ENCODE measurements at places on chromosomes 3 and 15.

DNA sequence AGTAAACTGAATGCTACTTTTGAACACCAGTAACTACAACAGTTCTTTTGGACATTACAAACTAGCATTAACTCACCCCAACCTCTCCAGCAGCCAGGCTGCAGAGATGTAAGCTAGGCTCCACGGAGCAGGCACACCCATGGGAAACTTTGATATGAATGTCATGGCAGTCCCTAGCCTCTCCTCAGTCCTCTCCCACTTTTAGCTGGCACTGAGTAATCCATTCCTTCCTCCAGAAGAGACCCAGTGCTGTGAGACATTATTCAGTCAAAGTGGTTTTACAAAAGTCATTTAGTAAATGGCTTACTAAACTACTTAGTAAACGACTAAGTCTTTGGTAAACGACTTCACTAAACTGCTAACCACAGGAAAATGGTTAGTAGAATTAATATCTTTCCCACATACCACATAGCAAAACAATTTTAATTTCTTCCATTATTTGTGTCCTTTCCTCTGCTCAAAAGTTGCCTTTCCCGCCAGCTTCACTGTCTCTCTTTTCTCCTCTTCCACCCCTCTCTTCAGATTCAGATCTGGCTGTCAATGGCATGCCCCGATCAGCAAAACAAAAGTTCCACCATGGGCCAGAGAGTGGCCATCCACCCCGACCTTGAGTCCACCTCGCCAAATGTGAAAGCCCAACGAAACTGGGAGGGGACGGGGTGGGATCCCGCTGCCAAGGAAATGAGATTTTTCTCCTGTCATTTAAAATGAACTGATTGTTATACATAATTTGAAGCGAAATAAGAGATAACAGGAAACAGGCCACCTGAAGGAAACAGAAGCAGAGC is 67.5 kb upstream of the TJP1 start:
- DNase-seq, result no peak

GRCh38 chr3:151428386-151428785 is 32.5 kb downstream of the IGSF10 start:
- DNase-seq, result no peak

GRCh38 chr3:178966299-178967176 is 105.1 kb downstream of the ZMAT3 start:
- DNase-seq, result no peak

- no peak for DNase-seq
Measured at GRCh38 chr3:124785973-124786372, 55.7 kb downstream of the UMPS start.

DNA sequence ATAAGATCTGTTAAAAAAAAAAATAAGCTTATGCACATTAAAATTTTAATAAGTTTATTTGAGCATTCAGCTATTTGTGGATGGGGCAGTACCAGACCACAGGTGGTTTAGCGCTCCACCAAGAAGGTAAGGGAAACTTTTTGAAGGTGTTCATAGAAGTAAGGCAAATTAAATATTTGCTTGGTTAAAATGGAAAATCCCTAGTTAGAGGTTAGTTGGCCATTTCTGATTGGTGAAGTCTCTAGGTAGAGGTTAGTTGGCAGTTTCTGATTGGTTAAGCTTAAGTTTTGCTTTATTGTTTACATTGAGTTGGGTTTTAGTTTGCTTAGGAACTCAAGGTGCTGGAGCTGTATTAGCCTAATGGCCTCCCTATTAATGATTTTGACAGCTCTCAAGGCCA is 30.7 kb downstream of the SCN11A start:
- DNase-seq, result no peak

DNA sequence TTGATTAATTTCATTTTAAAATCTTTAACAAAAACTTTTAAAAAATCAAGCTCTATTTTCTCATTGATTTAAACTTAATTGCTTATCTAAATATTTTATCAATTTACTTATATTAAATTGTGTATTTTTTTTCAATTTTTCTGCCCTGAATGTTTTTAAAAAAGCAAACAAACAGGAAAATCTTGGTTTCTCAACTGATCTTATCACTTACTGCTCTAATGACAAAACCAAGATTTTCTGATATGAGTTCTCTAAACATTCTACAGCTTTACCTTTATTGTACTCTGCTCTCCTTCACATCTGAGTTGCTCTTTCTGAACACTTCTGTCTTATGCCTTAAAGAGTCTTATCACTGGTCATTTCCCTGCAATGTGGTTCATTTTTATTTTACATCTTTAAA is 587.8 kb upstream of the BCHE start:
- no peak for DNase-seq

DNA sequence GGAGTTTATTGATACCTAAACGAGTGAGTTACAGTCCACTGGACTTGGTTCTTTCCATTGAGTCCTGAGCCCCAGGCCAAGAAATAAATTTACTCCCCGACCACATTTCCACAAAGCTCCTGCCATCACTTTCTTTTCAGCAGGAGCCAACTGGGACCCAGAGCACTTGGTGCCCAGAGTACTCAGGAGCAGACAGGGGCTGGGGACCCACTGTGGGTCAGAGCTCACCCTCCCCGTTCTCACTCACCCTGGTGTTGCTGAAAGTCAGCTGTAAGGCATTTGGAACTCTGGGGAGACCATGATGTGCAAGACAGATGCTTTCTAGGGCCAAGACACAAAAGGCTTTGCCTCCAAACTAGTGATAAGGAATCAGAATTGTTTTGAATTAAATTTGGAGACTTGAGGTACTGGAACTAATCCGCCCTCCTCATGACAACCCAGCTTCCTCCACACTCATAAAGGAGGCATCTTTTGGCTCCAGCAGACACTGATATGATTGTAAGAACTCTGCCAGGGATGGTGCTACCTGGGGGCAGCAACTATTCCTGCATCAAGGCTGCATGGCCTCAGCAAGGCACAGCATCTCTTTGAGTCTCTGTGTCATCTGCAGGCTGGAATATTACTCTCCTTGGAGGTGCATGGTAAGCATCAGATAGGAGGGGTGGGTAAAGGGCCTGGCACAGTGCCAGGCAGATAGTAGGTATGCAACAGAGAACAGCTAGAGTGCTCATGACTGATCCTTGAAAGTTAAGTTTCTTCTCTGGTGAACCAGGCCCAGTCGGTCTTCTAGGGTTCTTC is 7.3 kb upstream of the CAMK1 start:
- no peak for DNase-seq

DNA sequence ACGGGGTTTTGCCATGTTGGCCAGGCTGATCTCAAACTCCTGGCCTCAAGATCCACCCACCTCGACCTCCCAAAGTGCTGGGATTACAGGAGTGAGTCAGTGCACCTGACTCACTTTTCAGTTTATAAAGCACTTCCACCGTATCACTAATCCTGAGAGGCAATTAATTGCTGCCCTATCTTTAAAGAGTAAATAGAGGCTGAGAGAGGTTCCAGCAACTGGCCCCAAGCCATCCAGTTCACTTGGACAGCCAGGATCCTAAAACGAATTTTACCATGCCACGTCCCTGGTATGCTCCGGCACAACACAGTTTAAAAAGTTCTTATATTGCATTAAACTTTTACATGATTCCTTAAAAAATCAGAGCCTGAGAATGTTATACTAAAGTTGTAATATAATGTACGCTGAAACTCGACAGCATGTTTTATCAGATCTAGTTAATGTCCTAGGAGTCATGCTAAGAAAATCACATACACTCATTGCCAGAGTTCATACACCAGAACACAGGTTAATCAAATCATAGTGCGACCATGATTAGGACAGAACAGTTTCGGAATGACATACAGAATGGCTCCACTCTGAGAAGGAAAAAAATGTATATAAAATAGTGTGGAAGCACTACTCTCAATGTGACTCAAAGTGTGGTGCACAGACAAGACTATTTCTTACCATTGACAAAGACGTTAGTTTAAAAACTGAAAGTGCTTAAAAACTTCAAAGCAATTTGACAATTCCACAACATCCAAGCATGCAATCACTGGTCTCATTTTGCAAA is 125.4 kb downstream of the ULK4 start:
- no peak for DNase-seq

DNA sequence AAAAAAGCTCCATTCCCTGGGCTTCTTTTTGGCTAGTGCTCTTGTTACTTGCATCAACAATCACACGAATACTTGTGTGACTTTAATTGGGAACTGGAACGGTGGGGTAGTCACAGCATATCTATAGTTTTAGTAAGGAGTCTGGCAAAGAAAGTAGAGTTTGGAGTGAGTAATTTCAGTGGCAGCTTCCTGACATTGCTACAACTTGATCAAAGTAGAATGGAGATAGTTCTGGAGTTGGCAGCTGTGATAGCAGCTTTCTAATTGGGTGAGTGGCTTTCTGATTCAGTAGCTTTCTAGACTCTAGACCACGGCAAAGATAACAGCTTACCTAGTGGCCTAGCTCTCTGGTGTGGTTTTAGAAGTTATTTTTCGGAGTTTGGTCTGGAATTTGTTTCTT is 475.0 kb downstream of the TUSC7 start:
- no peak for DNase-seq

- DNase-seq, result no peak
Measured at GRCh38 chr15:35624881-35625280, 78.9 kb upstream of the DPH6 start.

- DNase-seq, result no peak
Measured at GRCh38 chr3:133162670-133163305, 124.6 kb downstream of the TMEM108 start.

- no peak for DNase-seq
Measured at GRCh38 chr3:122642935-122643334, 37.7 kb upstream of the PARP14 start.

- no peak for DNase-seq
Measured at GRCh38 chr15:101003706-101004105, 84.5 kb downstream of the LRRK1 start.

DNA sequence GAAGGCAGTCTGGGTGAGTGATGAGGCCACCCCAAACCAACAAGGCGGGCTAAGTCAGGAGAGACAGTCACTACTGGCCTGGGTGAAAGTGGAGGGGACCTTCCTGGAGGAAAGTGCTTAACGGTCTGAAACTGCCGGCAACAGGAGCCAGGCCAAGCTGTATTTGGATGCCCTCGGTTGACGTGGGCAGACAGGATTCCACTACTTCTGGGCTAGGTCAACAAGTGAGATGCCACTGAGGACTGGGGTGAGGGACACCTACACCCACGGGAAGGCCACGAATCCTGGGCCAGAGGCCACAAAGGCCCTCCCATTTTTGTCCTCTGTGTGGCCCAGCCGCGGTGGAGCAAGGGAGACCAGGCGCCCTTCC is 12.3 kb downstream of the SPTBN5 start:
- DNase-seq, result no peak

GRCh38 chr3:131349946-131350347 is 31.6 kb upstream of the NUDT16 start:
- no peak for DNase-seq

DNA sequence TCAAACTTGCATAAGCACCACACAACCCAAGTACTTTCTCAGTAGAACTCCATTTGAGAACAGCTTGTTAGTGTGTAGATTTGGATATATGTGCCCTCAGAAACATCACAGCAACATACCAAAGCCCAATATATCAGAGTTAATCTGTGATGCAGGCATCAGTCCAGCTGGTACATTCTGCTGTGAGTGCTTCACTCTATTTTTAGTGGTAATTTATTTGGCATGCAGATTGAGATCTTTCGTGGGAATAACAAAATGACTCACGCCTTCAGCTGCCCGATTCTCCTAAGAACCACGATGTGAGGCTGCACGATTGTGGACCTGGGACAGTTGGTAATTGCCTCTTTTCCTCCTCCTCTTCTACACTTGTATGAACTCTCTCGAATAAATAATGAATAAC is 730.7 kb downstream of the SQOR start:
- DNase-seq, result no peak

DNA sequence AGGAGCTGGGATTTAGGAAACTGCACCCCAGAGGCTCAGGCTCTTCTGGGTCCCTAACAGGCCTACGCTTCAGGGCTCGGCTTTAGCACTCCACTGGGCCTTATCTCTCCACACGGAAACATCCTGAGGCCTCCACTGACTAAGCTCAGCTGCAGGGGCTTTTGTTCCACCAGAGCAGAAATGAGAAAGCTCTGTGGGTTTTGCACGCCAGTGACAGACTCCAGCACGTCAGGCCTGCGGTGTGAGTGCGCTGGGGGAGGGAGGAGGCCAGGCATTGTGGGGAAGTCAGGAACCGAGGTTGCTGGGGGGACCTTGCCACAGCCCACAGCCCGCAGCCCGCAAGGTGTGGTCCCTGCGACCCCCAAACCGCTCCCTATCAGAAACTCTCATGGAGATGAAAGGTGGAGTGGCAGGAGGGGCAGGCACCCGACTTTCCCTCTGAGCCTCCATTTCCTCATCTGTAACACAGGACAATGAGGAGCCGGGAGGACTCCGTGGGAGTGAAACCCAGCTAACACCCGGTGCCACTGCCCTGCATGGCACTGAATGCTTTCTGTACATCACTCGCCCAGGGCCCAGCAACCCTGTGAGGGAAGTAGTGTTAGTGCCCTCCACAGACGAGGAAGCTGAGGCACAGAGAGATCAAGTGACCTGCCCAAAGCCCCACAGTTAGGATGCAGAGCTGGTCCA is 106.5 kb downstream of the TPRA1 start:
- no peak for DNase-seq

DNA sequence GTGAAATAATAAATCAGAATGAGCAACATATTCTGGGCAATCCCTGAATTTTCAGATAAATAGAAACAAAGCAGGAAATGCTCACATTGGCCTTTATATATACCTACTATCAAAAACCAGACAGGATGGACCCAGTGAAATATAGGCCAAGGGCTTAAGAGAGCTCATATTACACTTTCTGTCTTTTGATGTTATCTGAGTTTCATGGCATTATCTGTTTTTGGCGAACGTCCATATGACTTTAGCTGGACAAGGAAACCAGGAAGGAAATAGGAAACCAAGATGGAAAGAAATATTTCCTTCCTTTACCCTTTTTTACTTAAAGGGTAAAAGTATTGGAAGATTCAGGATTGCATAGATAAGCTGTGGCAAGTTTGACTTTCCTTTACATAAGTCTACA is 274.8 kb downstream of the THSD4 start:
- DNase-seq, result no peak

- no peak for DNase-seq
Measured at GRCh38 chr3:100226712-100227429, 33.9 kb upstream of the TBC1D23 start.

GRCh38 chr15:29410338-29410737 is 140.7 kb upstream of the NSMCE3 start:
- DNase-seq, result no peak

DNA sequence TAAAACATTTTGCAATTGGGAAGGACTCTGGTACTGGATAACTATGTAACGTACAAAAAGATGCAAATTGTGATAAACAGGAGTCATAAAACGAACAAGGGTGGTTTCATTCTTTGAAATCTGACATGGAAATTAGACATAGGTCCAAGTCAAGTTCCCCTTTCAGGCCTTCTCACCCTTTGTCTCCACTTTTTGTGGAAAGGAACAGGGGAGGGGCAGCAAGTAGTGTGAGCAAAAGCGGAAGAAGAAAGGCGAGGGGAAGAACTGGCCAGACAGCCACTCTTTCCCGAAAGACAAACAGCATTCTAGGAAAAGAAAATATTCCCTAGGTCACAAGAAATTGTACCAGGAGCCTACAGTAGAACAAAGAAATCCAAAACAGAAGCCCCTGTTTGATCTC is 52.6 kb downstream of the MCF2L2 start:
- DNase-seq, result no peak
